Osteoblast (primary cell): ENCODE measurements at places on chromosomes 6 and 20. TPM values are rescaled to one million over a fixed set of nuclear protein-coding genes. Genes with fewer than 3 reads are reported as not detected.

DNA sequence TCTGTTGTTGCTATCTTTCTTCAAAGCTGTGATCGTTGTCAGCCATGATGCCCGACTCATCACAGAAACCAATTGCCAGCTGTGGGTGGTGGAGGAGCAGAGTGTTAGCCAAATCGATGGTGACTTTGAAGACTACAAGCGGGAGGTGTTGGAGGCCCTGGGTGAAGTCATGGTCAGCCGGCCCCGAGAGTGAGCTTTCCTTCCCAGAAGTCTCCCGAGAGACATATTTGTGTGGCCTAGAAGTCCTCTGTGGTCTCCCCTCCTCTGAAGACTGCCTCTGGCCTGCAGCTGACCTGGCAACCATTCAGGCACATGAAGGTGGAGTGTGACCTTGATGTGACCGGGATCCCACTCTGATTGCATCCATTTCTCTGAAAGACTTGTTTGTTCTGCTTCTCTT is 19.3 kb downstream of the ABCF1 start:
- no peak for DNase-seq

OOEP gene
- 0.36 and 0.59 TPM in 2 replicates for total RNA-seq

- DNase-seq, result no peak
These were observed 77.1 kb upstream of the SLC22A23 start for GRCh38 chr6:3533981-3534380.

DNA sequence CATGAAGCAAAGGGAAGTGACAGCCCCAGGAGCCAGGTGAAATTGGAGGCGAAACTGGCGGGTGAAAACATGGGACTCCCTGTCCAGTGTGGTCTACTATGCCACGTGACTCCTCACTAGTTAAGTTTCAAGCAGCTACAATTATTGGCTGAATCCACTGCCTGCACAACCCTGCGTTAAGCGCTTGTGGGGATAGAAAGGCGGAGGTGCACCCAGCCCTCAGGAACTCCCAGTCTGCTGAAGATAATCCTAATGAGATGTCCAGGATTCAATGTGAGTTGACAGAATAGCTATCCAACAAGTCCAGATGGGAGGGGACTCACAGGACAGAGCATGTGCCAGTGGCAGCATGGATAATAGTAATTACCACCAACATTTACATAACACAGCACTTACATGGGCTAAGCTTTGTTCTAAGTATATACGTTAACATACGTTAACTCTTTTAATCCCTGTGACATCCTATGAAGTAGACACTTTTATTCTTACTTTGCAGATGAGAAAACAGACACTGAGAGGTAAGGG is 1.8 kb downstream of the MOCS1 start:
- no peak for DNase-seq

KCNG1 gene
- 13.6 and 16.3 TPM in 2 replicates for total RNA-seq

DNA sequence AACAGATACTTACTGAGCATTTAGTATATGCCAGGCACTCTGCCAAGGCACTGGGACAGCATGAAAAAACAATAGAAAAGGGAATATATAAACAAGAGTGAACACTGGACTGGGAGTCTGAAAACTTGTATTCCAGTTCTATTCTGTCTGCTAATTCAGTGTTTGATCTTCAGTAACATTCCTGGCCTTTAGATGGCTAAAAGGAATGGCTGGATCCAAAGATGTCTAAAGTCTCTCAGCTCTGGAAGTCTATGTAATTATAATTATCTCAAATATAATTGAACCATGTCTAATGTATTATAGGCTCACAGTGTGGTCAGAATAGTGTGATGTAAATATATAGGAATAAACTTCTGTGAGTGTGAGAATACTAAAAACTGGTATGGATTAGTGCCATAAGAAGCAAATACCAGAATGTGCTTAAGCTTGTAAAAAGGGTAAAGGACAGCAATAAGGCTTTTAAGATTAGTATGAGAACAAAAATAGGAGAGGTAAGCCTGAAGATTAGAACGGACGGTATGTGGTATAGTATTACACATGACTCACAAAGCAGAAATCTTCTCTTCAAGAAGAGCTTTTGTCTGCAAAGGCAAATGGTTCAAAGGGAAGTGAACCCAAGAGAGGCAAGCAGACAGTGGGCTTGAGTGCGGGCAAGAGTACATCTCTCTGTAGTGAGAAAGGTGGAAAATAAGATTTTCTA is 68.5 kb downstream of the TMEM200A start:
- DNase-seq, result no peak

DNA sequence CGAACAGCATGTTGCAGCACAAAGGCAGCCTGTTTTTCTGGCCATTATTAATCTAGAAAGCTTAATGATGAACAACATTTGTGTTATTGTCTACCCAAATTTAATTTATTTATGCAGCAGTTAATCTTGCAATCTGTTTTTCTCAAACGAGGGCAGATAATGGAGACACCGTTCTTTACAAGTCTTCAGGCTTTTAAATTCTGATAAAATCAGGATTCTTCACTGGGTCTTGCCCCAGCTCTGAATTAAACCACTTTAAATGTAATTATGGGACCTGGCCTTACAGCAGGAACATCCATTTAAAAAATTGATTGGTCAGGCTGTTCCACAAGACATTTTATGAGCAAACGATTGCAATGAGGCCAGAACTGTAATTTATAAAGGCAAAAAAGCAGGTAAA is 26.5 kb upstream of the INSM1 start:
- DNase-seq, result no peak

DNA sequence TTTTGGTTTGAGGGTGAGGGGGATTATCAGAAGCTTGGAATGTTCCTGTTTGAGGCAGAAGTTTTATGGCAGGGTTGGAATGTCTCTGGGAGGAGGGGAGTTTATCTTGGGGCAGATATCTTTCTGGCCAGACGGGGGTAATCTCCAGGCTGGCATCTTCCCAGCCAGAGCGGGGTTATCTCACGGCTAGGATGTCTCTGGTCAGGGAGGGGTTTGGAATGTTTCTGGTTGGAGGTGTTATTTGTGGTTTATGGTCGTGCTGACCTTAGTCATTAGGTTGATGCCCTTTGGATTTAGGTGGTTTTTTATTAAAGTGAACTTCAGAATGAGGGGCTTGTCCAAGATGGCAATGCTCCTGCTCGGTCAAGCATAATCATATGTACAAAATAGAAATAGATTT is 14.8 kb downstream of the PGK2 start:
- no peak for DNase-seq

DNA sequence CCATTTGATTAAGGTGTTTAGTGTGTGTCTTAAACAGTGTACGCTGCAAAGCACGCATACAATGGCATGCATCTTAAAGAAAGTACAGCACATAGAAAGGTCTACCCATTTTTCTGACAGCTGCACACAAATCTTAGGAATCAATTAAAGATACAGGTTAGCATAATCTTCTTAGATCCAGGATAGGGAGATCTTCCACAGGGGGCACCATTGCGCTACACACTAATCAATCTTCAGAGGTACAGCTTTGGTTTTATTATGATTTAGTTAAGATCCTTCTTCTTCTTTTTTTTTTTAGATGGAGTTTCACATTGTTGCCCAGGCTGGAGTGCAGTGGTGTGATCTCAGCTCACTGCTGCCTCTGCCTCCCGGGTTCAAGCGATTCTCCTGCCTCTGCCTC is 63.7 kb upstream of the BEND3 start:
- DNase-seq, result no peak
